ENCODE measurements at places on chromosomes 7 and 10.

GRCh38 chr7:79880312-79880711, 254.3 kb upstream of the GNAI1 start:
- DNase-seq: no peak

DNA sequence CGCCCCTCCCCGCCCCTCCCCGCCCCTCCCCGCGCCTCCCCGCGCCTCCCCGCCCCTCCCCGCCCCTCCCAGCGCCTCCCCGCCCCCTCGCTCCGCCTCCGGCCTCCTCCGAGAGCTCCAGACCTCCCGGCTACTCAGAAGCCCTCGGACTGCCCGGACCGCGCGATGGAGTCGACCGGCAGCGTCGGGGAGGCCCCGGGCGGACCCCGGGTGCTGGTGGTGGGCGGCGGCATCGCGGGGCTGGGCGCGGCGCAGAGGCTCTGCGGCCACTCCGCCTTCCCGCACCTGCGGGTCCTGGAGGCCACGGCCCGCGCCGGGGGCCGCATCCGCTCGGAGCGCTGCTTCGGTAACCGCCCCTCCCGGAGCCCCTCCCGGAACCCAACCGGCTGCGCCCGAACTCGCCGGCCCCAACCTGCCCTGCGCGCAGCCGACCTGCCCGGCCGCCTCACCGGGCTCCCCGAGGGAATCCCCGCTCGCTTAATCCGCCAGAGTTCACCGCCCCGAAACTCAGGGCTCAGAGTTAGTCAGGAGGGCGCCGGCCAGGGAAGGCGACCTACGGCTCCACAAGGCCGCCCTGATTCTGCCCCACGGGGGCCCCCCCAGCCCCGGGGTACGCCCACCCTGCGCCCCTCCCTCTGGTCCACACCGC, at the start of gene PAOX:
TSS of gene PAOX (plus strand) at position 111 of the 649 bp plus-strand sequence. CDS start at position 166, 55 bp downstream.
- no peak for DNase-seq

GRCh38 chr10:104639590-104640338, 1.3 kb upstream of the SORCS3 start:
- no peak for DNase-seq

DNA sequence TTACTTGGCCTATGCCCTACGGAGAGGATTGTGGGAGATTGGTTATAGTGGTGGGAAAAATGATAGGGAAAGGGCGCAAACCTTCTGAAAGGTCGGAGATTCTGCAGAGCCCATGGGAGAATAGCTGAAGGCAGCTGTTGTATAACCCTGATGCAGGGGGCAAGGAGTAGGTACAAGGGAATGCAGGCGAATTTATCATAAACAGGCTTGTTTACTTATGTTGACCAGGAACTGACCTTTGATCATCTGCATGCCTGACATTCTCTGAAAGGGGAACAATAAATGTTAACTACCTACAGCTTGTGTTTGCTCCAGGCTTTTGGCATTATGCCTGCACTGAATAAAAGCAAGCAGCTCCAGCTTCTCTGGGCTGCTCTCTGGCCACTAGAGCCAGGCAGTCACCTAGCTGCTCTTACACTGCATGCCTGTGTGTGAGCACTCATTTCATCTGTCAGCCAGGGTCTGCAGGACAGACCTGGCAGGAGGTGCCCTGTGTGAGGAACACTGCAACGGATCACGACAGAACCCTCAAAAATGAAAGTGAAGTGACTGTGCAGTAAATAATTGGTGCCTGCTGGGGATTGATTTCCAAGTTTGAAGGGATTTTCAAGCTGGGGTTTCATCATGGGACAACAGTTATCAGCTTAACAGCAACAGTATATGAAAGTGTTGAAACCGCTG, 31.1 kb upstream of the ABCA13 start:
- DNase-seq: no peak

- DNase-seq: no peak
These were observed 36.2 kb downstream of the WASL start for GRCh38 chr7:123712619-123713018.

DNA sequence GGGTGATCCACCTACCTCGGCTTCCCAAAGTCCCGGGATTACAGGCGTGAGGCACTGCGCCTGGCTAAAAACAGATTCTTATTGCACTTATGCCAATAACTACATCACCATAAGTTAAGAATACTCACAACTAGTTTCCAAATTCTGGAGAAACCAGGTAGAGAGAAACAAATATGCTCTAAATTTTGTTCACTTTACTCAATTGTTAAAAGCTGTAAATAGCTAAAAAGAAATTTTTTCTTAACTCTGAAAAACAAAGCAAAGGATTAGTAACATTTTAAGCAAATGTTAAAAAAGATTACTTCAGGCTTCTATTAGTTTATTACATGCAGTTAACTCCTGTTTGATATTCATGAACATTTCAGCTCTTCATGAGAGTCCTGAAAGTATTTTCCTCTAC, 28.3 kb upstream of the ZMIZ2 start:
- no peak for DNase-seq

- DNase-seq: peak; percentile 73
These were observed 287.2 kb upstream of the MKLN1 start for GRCh38 chr7:131040467-131040932.

- DNase-seq: peak; percentile 12
These were observed 177.6 kb downstream of the PLPP4 start for GRCh38 chr10:120634659-120635058.

GRCh38 chr10:98296524-98296923, 28.5 kb upstream of the LOXL4 start:
- DNase-seq: no peak

GRCh38 chr7:22051886-22052673, 106.4 kb upstream of the CDCA7L start:
- no peak for DNase-seq

DNA sequence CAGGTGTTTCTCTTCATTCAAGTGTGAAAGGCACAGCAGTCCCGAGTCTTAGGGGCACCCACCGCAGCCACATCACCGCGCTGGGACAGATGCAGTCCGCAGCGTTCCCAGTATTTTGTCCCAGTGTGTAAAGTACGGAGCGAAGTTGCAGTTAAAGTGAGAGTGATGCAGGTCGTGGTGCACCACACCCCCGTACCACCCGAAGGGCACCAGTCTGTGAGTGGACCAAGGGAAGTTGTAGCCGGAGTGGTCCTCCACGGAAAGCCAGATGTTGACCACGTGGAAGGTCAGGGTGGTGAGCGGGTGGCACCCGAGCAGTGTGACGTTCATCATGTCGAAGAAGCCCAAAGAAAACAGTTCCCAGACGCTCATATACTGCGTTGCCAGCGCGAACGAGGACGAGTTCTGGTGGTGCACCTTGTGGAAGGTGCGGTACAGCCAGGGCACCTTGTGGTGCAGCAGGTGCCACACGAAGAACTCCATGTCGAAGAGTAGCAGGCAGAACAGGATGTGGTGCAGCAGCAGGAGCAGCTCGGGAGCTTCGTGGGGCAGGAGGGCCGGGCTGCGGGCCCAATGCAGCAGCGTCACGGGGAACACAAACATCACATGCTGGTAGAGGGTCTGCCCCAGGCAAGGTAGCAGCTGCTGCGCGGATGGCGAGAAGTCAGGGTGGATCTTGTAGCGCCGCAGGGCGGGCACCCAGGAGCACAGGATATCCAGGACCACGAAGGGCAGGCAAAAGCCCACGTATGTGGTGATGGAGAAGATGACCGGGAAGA, 526 bp downstream of the CH25H start:
- DNase-seq: no peak

GRCh38 chr7:134783294-134784069, 4.0 kb downstream of the CALD1 start:
- no peak for DNase-seq

DNA sequence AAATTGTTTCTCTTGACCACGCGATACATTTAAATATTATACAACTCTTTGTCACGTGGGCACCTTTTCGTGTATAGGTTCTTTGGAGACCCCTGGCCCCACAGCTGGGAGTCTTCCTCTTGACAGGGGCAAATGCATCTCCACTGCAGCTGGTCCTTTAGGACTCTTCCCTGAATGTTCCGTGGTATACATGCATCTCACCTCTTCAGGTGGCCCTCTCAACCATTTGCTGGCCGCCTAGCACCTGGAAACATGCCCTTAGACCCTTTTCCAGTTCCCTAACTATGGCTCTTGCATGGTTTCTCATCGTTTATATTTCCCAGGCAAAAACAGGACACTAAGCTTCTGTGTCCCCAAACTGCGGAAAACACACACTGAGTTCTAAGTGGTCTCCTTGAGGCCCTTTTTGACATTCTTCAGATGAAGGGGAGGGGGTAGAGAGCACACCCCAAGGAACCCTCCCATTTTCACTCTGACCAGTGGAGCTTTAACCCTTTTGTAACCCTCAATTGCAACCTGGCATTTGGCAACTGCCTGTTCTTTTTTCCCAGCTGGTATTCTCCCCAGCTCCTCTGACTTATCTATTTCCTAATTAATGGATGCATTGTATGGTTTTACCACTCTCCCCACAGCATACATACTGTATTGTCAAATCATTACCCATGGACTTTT, 20.6 kb downstream of the HNRNPA2B1 start:
- DNase-seq: no peak

GRCh38 chr7:156240532-156240931, 400.0 kb upstream of the RNF32 start:
- no peak for DNase-seq

GRCh38 chr7:22564511-22565045, 64.6 kb upstream of the STEAP1B start:
- DNase-seq: no peak

- no peak for DNase-seq
These were observed 27.8 kb upstream of the ITGB8 start for GRCh38 chr7:20302891-20303290.

- no peak for DNase-seq
These were observed 50.6 kb downstream of the NKX6-2 start for GRCh38 chr10:132735341-132735775.

- no peak for DNase-seq
These were observed 797 bp upstream of the STMP1 start for GRCh38 chr7:135661311-135662122.

DNA sequence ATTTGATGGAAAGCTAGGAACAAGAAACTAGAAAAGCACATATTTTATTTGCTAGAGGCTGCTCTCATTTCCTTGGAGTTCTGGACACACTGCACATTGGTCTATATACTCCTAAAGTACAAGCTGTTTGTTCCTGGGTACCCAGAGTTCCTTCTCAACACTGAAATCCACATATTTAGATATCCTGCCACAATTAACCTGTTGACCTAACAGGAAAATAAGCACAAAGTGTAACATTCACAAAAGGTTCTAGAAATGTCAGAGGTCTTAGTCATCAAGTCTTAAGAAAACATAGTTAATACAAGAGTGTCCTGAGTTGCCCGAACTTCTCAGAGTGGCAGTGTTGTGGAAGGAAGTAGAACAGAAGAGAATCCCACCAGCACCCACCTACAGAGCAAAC, 115.6 kb downstream of the ELMO1 start:
- no peak for DNase-seq

GRCh38 chr10:3782146-3782450, 2.9 kb downstream of the KLF6 start:
- DNase-seq: no peak

DNA sequence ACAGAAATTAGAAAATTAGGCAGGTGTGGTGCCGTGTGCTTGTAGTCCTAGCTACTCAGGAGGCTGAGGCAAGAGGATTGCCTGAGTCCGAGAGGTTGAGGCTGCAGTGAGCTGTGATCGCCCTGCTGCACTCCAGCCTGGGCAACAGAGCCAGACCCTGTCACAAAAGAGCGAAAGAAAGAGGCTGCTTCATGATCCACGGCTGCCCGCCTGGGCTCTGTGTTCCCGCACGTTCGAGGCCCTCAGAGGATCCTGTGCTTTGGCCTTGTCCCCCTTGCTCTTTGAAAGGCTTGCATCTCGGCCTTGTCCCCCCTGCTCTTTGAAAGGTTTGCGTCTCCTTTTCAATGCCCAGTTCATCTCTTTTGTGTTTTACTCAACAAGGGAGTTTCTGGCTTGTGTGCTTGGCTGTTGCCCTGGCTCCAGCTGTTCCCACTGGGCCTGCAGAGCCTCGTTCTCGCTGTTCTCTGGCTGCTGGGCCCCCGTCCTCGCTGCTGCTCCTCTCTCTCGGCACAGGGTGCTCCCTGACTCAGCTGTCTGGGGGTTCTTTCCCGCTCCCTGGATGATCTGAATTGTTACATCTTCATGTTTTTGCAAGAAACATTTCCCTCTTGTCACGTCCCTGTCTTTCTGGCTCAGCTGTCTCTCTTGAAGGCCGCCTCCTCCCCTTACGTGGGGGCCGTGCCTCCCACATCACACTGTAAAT, 45.1 kb upstream of the INPP5A start:
- no peak for DNase-seq

GRCh38 chr10:115084277-115084850, 8.8 kb upstream of the ATRNL1 start:
- no peak for DNase-seq

DNA sequence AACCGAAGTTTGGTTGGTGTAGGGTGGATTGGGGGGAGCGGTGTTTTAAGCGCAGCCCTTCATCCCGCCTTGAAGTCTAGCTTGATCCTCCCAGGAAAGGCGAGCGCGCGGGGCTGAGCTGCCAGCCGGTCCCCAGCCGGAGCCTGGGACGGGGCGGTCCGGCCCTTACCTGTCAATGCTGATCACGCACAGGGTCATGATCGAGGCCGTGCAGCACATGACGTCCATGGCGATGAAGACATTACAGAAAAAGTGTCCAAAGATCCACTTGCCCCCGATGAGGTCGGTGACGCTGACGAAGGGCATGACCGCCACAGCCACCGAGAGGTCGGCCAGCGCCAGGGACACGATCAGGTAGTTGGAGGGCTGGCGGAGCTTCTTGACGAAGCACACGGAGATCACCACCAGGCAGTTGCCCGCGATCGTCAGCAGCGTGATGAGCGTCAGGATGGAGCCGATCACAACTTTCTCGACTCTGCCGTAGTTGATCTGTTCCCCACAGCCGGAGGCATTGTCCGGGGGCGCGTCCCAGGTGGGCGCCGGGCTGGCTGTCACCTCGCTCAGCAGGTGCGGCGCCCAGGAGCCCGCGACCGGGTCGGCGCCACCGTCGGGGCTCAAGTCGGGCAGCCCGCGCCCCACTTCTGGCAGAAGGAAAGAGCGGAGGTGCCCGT, 740 bp downstream of the HTR7 start:
- no peak for DNase-seq

GRCh38 chr10:105644559-105644958, 1003.5 kb downstream of the SORCS3 start:
- DNase-seq: no peak

GRCh38 chr7:73606801-73607691, 17.3 kb downstream of the MLXIPL start:
- no peak for DNase-seq

- no peak for DNase-seq
These were observed 6.2 kb downstream of the ATP6V0E2 start for GRCh38 chr7:149879766-149880637.

DNA sequence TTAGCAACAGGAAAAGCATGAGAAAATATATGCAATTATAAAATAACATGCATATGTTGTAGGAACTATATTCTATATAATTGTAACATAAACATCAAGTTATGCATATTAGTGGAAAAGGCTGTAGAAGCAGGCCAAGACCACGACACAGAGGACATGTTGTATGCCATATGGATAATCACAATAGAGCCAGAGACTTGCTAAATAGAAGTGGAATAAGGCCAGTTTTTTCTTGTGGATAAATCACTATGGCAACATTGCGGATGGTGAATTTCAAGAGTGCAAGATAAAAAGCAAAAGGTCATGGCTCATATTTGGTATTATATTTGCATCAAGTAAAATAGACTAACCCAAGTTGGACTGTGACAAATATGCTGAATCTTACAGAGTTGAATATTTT, 93.0 kb downstream of the PCDH15 start:
- DNase-seq: no peak
